Inflammatory macrophage treated with lipopolysaccharide for 1 hour (primary cell): ENCODE measurements at places on chromosomes 13 and 19.

DNA sequence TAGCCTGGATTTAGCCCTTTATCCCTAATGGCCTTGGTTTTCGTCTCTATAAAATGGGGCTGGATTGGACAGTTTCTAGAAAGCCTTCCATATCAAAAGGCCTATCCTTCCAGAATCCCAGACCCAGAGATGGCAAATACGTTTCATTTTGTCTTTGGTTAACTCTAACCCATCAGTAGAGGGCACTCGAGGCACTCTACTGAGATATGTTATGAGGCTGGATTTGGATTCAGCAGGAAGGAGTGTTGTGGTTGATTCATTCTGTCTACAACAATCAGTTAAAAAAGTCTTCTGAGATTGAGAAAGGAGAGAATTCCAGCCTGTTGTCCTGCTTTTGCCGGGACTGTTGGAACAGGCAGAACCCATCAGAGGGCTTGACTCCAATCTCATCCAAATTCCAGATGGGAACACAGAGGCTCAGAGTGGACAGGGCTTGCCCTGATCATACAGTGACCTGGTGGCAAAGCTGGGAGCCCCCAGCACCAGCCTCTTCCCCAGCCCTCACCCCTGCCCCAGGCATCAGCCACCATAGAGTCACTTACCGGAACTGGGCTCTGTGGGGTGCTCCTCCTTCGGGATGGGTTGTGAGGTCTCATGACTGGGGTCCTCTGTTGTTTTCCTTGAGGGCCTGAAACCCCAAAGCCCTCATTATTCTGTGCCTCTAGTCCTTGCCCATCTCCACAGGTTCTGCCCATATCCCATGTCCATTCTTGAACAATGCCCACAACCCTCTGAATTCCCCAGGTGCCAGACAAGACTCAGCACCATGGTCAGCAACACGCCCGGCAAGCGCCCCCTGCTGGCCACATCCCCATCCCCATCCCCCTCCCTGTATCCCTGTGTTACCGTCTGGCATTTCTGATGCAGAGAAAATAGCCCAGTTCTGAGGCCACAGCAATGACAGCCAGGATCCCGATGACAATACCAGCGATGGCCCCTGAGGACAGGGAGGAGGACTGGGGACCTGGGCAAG lies 12.3 kb upstream of the ZNF180 start:
- no peak for DNase-seq

DNA sequence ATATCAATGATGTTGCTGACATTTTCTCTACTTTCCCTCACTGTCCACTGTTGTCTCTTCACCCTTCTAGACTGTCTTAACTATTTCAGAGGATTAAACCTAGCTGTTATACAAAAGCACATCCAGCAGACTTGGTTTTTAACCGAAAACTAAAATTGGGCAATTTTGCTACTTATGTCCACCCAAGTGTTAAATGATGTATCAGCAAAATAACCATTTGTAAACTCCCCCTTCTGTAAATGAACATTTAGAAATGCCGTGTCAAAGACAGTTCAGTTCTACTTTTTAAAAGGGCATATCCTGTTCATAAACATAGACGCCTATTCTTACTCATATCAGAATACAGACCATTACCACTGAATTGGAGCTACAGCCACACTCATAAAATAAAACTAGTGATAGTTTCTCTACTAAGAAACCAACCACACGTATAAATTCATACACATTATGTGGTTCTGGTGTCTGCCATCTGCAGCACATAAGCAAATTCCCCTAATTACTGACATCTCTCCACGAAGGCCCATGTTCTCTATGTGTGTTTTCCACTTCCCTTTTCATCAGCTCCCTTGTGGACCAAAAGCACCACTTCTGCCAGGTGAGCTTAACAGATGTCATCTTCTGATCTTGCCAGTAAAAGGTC lies 1091.8 kb downstream of the PCDH9 start:
- DNase-seq: no peak

DNA sequence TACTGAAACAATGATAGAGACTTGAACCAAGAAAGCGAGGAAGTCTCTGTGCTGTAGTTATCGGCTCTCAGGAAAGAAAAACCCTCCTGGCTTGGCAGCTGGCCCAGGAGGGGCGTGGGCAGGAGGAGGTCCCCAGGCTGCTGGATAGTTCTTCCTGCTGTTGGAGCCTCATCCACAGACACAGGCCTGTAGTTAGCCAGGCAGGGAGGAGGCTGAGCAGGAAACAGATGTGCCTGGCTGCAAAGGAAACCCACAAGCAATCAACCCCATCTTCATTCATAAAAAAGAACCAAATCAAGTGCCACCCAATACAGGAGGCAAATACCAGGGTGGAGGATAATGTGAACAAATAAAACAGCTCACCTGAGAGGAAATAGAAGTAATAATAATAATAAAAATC lies 86.2 kb downstream of the IRS2 start:
- DNase-seq: peak; percentile 51

DNA sequence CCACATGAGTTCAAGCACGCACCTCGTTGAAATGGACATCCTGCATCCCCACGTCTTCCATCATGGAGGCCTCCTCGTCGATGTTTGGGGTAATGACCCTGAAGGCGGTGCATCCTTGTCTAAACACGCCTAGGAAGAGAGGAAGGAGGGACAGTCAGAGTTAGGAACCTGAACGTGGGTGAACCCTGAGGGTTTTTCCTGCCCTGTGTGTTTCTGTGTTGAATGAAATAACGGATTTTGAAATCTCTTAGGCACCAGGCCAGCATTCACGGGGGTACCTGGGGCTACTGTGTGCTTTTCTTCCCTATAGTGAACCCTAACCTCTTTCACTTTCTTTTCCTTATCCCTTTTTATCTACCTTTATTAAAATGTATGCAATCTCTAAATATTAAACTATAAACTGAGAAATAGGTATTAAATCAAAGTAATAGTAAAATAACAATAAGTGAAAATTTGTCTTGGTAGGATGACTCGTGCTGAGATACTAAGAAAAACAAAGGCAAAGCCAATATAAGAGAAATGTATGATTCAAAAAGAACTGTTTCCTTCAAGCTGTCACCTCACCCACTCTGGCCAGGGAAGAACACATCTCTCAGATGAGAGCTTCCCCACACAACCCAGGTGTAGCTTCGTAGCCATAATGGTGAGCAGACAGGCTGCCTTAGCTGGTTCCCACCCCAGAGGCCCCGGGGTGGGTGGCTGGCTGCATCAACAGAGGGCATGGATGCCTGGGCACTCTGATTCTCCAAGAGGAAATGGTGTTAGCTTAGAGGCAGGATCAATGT lies 72.1 kb upstream of the SLC15A1 start:
- DNase-seq: no peak

GRCh38 chr13:107865643-107866031 lies 349.7 kb downstream of the LIG4 start:
- no peak for DNase-seq

DNA sequence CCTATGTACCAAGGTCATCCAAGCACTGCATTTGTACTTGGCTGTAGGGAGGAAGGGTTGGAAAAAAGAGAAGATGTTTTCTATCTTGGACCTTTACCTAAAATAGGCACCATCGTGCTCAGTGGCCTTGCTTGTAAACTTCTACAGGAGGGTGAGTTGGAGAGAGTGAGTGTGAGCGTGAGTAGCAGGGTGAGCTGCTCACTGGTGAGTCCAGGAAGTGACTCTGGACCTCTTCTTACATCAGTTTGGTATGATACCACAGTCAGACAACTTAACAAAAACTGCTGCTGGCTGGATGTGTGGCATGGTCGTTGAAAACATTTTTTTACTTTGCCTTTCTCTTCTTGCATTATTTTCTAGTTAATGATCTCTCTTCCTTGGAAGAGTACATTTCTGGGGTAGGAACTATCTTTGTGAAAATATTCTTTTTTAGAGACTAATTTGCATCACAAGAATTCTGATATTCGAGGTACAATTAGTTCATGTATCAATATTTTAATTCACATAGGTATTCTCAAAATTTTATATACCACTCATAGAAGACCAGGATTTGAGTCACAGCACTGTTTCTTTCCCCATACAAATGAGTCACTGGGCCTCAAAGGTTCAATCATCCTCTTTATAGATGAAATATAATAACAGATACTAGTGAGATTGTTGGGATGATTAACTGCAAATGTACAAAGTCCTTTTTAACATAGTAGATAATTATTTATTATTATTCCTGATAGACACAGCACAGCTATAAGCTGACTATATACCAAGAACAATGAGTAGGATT lies 651 bp downstream of the SERPINE3 start:
- DNase-seq: no peak

GRCh38 chr19:34274284-34274826 lies 20.0 kb downstream of the GARRE1 start:
- no peak for DNase-seq

- no peak for DNase-seq
Measured at GRCh38 chr13:79525064-79525857, 44.3 kb downstream of the NDFIP2 start.

- DNase-seq: no peak
Measured at GRCh38 chr13:112342841-112343361, 33.3 kb upstream of the SPACA7 start.

- DNase-seq: no peak
Measured at GRCh38 chr13:111371720-111372119, 51.3 kb downstream of the TEX29 start.

- no peak for DNase-seq
Measured at GRCh38 chr19:5891938-5892771, 11.4 kb downstream of the NDUFA11 start.

DNA sequence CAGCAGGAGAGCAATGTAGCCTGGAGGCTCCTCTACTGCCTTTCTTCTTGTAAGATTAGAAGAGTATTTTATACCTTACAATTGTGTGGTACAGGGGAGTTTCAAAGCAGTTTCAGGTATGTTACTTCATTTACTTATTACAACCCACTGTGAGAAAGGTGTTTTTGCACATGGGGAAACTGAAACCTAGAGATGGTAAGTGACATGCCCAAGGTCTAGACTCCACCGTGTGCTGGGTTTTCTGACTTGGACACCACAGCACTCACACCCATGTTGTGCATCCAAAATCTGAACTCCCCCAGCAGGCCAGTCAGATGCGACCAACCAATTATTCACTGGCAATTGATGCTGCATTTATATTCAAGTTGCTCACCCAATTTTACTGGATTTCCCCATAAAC lies 22.8 kb downstream of the ERICH6B start:
- no peak for DNase-seq

GRCh38 chr13:111654531-111654930 lies 334.1 kb downstream of the TEX29 start:
- no peak for DNase-seq

DNA sequence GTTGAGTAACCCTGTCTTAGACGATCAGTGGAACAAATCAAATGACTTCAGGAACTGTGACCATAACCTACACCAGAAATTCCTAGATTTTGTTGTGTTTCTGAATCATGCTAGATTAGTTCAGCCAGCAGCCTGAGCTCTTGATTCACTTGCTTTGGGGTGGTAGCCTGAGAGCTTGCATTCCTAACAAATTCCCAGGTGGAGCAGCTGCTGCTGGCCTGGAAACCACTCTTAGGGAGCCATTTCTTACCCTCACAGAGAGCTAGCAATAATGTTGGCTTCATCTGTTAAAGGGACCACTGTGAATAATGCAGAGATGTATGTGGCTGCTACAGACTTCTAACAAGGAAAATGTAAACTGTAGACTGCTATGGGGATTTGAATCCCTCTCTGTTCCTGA lies 388.1 kb upstream of the PRR20A start:
- no peak for DNase-seq

DNA sequence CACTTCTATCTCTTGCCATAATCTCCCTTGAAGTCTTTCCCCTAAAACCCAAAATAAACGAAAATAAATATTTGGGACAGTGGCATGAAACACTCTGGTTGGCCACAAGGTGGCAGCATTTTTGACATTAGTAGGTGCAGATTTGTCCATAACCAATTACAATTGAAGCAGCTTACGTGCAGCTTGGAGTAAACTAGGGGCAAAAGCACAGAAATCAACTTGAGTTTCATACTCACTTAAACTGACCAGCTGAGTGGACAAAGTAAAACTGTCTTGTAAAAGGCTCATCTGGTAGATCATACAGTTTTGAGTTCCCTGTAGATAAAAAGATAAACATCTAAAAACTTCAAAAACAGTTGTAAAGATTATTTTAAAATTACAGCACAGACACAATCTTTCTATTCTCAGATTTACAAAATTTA lies 18.8 kb downstream of the PDCD5 start:
- DNase-seq: peak; percentile 33

- no peak for DNase-seq
Measured at GRCh38 chr19:7883105-7883504, 5.2 kb upstream of the LRRC8E start.

GRCh38 chr13:108407495-108407894 lies 138.0 kb downstream of the TNFSF13B start:
- DNase-seq: no peak
